HCT116 (cell line): ENCODE measurements at places on chromosomes 6 and 20. TPM values are rescaled to one million over a fixed set of nuclear protein-coding genes. Genes with fewer than 3 reads are reported as not detected.
A peak's percentile ranks its signal among the peaks of the same experiment; 100 is the strongest.

The LIME1 gene
- total RNA-seq, result 27.4 TPM

The METTL24 gene
- total RNA-seq, result not detected

The TFAP2C gene
- total RNA-seq, result 6.9 TPM

GRCh38 chr6:137830511-137830911, 36.5 kb upstream of the TNFAIP3 start:
- H3K4me3 ChIP-seq, result no peak overlapping the region
- no peak overlapping the region for H3K27ac ChIP-seq
- no peaks in the 10 kb centered on the region for H3K36me3 ChIP-seq
- DNase-seq, result no peak
- no peaks in the 10 kb centered on the region for H3K27me3 ChIP-seq

- no peak overlapping the region for H3K27ac ChIP-seq
- no peaks in the 10 kb centered on the region for H3K4me1 ChIP-seq
- no peaks in the 10 kb centered on the region for H3K36me3 ChIP-seq
- no peak for DNase-seq
Observed at GRCh38 chr20:44009679-44009992, 95.0 kb downstream of the TOX2 start.

GRCh38 chr6:79544939-79545450, 7.8 kb upstream of the LCA5 start:
- H3K4me3 ChIP-seq, result no peak overlapping the region
- H3K4me1 ChIP-seq, result peaks cover 26% of the 10 kb centered on the region
- no peaks in the 10 kb centered on the region for H3K27me3 ChIP-seq
- no peaks in the 10 kb centered on the region for H3K36me3 ChIP-seq
- DNase-seq, result peak; percentile 97
- H3K27ac ChIP-seq, result no peak overlapping the region; the same call in 1 of the 2 replicates

GRCh38 chr6:64732888-64733287, 974.1 kb downstream of the EYS start:
- no peak overlapping the region for H3K27ac ChIP-seq
- DNase-seq, result no peak

DNA sequence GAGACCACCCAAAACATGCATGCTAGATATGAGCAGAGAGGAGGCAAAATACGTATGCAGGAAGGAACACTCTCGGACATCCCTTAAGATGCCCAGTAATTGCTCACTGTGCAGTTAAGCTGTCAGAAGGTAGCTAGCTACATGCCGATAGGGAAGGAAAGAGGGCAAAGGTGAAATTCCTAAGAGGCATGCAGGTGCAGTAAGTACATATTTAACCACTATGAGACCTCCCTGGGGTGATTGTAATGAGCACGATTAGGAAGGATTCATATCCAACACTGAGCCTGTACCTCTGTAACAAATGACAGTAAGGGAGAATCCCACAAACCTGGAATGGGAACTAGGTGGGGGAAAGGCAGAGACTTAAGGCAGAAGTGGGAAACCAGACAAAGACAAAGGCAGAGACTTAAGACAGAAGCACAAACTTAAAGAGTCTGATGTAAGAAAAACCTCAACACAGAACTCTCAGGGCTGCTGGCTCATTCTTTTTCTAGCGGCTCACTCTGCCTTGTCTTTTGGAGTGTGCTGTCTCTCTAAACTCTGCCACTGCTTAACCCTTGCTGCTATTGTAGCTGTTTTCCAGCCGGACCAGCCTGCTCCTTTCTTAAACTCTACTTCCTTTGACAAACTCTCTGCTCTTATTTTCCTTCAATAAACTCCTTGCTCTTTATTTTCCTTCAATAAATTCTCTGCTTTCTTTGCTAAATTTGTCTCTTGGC, 148.1 kb downstream of the UBE3D start:
- DNase-seq, result no peak
- H3K27me3 ChIP-seq, result no peaks in the 10 kb centered on the region
- H3K4me3 ChIP-seq, result no peak overlapping the region
